Activated T-helper 1 cell treated with anti-CD3 and anti-CD28 coated beads, Interleukin-12 subunit alpha, Interleukin-12 subunit beta, Interleukin-2, Interleukin-4 antibody, amounts not matched to agents 30 ng/mL and 10 ng/mL and 1 ng/mL, durations not matched to agents 14 hours and 24 hours and 36 hours (primary cell): ENCODE measurements at places on chromosomes 3 and 15. TPM values are rescaled to one million over a fixed set of nuclear protein-coding genes. Genes with fewer than 3 reads are reported as not detected.

The TBC1D21 gene
- total RNA-seq, result not detected in 2 replicates

The LRRC49 gene
- not detected in 2 replicates for total RNA-seq

The GPR149 gene
- not detected in 2 replicates for total RNA-seq

The MKRN2 gene
- total RNA-seq, result 28.5 and 28.6 TPM in 2 replicates

The CPNE4 gene
- 0.10 TPM in 1 of 2 replicates, not detected in the other for total RNA-seq

DNA sequence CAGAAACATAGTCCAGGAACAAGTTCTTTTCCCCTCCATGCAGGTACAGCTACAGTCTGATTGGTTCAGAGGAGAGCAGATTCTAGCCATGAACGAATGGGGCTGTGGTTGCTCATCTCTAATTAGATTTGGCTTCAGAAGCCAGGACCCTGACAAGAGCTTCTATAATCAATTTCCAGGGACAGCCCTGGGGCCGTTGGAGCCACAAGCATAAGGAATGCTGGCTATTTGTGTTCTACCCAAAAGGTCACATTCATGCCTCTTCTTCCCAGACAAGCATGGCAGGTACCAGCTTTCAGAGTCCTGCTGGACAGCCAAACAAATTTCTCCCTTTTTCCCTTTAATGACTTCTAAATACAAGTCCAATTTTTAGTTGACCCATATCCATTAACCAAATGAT lies 215.5 kb upstream of the LRTM1 start:
- DNase-seq, result no peak

GRCh38 chr15:69612112-69612511 lies 159.5 kb downstream of the RPLP1 start:
- DNase-seq, result no peak

DNA sequence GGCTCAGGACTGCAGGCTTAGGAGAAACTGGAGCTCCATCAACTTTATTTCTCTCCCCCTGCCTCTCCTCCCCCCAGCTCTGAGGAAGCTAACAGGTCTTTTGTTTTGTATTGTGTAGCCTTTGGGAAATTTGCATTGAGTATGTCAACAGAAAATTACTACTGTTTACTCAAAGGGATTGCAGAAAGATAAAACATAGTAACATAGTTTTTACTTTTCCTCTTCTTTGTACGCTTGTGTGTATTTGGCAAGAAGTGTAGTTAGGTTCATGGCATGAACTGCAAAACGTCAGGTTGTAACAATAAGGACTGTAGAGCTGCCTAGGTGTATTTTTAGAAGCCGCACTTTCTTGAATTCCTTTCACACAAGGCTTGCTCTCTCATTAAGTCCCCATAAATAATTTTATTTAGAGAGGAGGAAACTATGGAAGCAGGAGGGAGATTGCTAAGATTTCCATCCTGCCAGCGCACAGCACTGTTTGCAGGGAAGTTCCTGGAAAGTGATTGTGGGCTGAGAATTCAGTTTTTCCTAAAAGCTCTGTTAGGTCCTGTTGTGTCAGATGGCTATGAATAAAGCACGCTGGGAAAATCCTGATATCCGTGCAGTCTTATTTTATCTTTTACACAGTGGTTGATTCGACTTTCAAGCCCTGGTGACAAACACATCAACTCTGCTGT lies 21.1 kb upstream of the SATB1 start:
- DNase-seq, result no peak

DNA sequence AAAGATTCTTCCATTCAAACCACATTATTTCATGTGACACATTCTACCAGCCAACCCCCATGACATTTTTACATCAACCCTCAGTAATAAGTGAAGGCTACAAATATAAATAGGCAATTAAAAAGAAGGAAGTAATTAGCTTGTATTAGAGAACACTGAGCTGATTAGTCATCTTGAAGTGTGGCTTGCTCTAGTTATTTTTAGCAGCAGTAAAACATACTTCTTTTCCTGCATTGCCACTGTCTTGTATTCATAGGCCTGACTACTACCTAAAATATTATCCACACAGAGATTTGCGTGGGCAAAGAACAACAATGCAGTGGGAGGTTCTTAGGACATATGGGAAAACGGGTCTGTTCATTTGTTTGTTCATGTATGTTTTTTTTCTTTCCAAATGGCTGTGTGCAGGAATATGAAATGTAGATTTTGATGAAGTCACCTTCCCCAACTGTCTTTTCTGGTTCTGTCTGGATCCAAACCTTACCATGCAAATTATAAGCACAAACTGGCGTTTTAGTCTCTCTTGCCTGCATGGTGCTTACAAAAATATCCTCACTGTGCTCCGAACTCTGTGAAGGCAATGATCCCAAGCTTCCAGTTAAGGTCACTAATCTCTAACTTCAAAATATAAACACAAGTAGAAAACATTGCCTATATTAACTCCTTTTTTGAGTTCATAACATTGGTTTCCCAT lies 31.5 kb upstream of the TM4SF4 start:
- DNase-seq, result no peak
